ENCODE measurements at places on chromosomes 16 and 17.

- peaks cover 6% of the 10 kb centered on the region for H3K4me1 ChIP-seq
- H3K27me3 ChIP-seq, result no peaks in the 10 kb centered on the region
- no peak overlapping the region for H3K27ac ChIP-seq
Measured at GRCh38 chr16:84662471-84662870, 14.2 kb downstream of the KLHL36 start.

DNA sequence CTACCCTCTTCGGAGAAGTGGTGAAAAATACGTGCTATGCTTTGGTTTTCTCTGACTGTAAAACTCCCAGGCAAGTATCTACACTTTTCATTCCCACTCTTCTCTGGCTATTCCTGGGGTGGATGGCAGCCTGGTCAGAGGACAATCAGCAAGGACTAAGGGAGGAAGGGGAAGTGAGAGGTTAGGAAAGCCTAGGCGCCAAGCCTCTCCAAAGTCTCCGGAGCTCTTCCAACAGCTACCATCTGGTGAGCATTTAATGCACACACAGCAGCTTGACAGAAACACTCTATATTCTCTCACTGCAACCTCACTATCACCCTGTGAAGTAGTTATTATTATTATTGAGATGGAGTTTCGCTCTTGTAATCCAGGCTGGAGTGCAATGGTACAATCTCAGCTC lies 65.1 kb downstream of the WSCD1 start:
- no peak overlapping the region for H3K27ac ChIP-seq
- no peak overlapping the region for H3K4me3 ChIP-seq
- H3K4me1 ChIP-seq, result no peaks in the 10 kb centered on the region
- DNase-seq, result no peak

DNA sequence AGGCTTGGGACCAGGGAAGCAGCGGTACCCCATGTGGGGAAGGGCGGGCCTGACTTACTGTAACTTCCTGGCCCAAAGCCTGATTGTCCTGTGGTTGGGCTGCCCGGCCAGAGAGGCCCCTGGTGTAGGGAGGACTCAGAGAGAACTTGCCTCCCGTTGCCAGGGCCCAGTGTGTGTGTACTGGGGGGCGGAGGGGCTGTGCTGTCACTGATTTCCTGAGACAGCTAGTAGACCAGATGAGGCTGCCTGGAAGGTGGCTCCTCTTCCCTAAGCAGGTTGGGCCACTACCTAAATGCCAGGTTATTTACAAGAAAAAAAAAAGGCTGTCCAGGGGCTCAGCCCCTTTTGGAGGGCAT lies 16.7 kb downstream of the SOCS3 start:
- no peak overlapping the region for H3K4me3 ChIP-seq
- DNase-seq, result peak; percentile 48
- H3K36me3 ChIP-seq, result no peaks in the 10 kb centered on the region
- peak overlapping the region; percentile 82 for H3K27ac ChIP-seq
- no peaks in the 10 kb centered on the region for H3K27me3 ChIP-seq

- H3K4me1 ChIP-seq, result peaks cover 5% of the 10 kb centered on the region
- H3K27ac ChIP-seq, result no peak overlapping the region
- DNase-seq, result no peak
- H3K27me3 ChIP-seq, result no peaks in the 10 kb centered on the region
- no peak overlapping the region for H3K4me3 ChIP-seq
- H3K36me3 ChIP-seq, result no peaks in the 10 kb centered on the region
Measured at GRCh38 chr16:2087748-2088631, 40.2 kb downstream of the TSC2 start.

GRCh38 chr16:76081967-76082366 lies 195.2 kb upstream of the CNTNAP4 start:
- DNase-seq, result no peak
- no peak overlapping the region for H3K4me3 ChIP-seq
- no peaks in the 10 kb centered on the region for H3K4me1 ChIP-seq
- H3K36me3 ChIP-seq, result no peaks in the 10 kb centered on the region
- no peaks in the 10 kb centered on the region for H3K27me3 ChIP-seq

GRCh38 chr16:79885320-79885719 lies 284.8 kb upstream of the MAF start:
- no peaks in the 10 kb centered on the region for H3K27me3 ChIP-seq
- no peak for DNase-seq
- no peak overlapping the region for H3K4me3 ChIP-seq
- no peaks in the 10 kb centered on the region for H3K36me3 ChIP-seq

DNA sequence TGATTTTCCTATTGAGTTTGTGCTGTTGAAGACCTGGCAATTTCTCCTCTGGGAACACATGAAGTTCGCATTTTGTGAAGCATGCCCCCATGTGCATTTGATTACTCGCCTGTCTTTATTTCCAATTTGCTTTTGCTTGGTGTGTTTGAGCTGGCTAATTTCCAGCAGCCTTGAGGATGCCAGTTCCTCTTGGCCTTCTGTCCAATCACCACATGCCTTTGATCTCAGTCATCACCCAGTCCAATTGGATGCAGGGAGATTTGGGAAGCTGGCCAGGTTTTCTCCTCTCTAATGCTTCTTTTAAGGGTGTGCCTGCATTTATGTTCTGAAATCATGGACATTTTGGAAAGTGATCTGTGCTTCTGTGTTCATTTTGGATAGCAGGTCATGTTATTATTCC lies 3.8 kb upstream of the TMEM100 start:
- H3K4me1 ChIP-seq, result peaks cover 8% of the 10 kb centered on the region
- H3K27ac ChIP-seq, result no peak overlapping the region
- H3K27me3 ChIP-seq, result peaks cover 4% of the 10 kb centered on the region
- no peaks in the 10 kb centered on the region for H3K36me3 ChIP-seq
- H3K4me3 ChIP-seq, result no peak overlapping the region

DNA sequence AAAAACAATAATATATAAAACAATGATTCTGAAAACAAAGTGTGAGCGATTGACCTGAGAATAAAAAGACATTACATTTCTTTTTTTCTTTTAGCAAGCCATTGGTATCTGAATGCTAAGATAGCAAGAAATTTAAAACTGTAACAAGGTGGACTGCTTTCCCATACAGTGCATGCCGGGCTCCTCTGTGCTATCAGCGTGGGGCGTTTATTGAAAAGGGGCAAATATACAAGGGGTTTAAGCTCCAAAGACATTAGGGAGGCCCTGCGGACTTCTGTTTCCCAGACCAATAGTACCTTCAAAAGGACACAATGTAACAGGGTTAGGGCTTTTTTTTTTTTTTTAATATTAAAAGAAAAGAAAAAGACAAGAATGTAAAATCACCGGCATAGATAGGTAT lies 261.3 kb downstream of the ZFHX3 start:
- H3K27me3 ChIP-seq, result no peaks in the 10 kb centered on the region
- no peak for DNase-seq
- H3K4me1 ChIP-seq, result peaks cover 7% of the 10 kb centered on the region
- peaks cover 2% of the 10 kb centered on the region for H3K36me3 ChIP-seq
- H3K27ac ChIP-seq, result peak overlapping the region; percentile 95

GRCh38 chr16:58515871-58516767 lies 802 bp downstream of the SETD6 start:
- H3K27ac ChIP-seq, result peak overlapping the region; percentile 50
- no peak for DNase-seq
- H3K4me1 ChIP-seq, result peaks cover 12% of the 10 kb centered on the region
- H3K4me3 ChIP-seq, result peak overlapping the region; percentile 32
- peaks cover 35% of the 10 kb centered on the region for H3K36me3 ChIP-seq
- no peaks in the 10 kb centered on the region for H3K27me3 ChIP-seq

DNA sequence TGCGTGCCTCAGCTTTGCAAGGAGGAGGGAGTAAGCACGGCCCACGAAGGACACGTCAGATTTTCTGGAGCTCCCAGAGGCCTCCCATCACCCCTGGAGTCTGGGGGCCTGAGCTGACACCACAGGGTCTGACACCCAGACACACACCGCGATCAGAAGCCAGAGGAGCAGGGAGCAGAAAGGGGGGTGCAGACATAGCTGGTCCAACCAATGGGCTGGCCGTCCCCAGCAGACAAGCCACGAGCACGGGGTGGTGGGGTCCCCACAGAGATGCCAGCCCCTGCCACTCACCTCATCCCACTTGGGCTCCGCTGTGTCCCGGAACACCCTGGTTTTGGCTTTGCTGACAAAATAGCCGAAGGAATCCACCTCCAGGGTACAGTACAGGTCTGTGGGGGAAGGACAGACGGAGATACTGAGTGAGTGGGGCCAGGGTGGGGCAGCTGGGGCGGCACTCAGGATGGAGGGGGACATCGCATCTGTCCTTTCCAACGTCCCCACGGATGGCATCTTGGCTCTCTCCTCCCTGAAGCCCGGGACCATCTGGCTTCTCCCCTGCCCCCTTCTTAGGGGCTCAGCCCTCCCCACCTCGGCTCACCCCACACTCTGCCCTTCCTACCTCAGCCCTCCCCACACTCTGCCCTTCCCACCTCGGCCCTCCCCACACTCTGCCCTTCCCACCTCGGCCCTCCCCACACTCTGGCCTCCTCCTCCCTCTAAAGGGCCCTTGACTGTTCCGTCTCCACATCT lies 53.5 kb downstream of the TIMM22 start:
- no peaks in the 10 kb centered on the region for H3K4me1 ChIP-seq
- H3K4me3 ChIP-seq, result no peak overlapping the region
- H3K27me3 ChIP-seq, result no peaks in the 10 kb centered on the region
- H3K36me3 ChIP-seq, result no peaks in the 10 kb centered on the region

All from endothelial cell of umbilical vein (primary cell).